ENCODE measurements at places on chromosomes 12 and 14.

- DNase-seq = no peak
Measured at GRCh38 chr12:513446-513845, 53.7 kb downstream of the B4GALNT3 start.

- DNase-seq = no peak
Measured at GRCh38 chr14:102220031-102220430, 80.3 kb downstream of the WDR20 start.

DNA sequence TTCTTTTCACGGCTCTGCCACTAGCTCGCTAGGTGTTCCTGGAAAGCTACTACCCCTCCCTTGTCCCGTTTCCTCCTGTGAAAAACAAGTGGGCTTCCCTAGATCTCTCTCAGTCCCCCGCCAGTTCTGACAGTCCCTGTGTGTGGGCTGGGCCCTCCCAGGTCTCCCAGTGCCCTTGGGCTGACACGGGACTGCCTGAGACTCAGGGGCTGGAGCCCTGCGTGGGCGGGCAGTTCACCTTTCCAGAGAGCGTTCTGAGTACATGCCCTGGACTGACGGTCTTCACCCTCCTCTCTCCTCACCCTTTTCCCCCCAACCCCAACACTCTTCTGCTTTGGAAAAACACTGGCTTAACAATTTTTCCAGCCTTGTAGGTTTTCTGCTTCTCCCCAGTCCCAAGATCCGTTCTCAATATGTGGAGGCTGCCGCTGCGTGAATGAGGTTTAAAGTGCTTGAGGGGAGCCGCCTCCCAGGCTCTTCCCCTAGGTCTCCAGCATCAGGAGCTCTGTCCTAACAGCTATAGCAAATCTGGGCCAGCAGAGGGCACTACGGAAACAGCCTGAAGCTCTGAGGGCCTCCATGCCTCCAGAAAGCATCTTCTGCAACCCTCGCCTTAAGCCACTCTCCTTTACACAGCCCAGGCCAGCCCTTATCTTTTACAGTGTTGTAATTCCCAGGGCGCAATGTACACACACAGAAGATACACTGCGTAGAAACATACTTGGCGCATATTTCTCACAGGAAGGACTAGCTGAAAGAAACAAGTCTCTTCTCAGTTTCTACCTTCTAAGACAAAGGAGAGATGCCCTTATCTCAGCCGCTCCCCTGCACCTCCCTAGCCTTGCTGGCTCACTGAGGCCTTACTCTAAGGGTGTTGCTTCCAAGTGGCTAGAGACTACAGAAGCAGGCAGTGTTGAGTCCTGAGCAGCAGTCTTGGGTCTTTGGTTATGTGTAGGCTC is 10.4 kb upstream of the DCD start:
- no peak for DNase-seq

GRCh38 chr12:45309836-45310626 is 94.1 kb downstream of the ANO6 start:
- DNase-seq = no peak

GRCh38 chr14:105486163-105486973 is at the start of gene CRIP1:
Gene CRIP1, plus strand, starts transcription at chr14:105486886. Its CDS starts 374 bp downstream, at chr14:105487260.
- no peak for DNase-seq

GRCh38 chr14:31194661-31195060 is 12.9 kb downstream of the HECTD1 start:
- no peak for DNase-seq

DNA sequence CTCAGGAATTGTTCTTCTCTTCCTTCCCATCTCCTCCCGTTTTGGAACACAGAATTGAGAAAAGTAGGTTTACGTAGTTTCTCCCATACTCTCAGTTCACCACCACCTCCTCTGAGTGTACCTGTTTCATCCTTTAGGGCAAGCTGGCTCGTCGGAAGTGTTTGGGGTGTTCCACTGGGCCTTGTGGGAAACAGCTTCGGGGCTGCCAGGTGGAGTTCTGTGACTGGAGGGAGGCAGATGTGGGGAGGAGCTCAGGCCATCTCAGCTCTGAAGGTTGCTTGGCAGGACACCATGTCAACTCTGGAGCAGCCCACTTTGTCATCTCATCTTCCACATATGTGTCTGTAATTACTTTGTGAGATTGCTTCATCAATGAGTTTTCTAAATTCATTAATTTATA is 53.5 kb upstream of the RD3L start:
- DNase-seq = no peak

DNA sequence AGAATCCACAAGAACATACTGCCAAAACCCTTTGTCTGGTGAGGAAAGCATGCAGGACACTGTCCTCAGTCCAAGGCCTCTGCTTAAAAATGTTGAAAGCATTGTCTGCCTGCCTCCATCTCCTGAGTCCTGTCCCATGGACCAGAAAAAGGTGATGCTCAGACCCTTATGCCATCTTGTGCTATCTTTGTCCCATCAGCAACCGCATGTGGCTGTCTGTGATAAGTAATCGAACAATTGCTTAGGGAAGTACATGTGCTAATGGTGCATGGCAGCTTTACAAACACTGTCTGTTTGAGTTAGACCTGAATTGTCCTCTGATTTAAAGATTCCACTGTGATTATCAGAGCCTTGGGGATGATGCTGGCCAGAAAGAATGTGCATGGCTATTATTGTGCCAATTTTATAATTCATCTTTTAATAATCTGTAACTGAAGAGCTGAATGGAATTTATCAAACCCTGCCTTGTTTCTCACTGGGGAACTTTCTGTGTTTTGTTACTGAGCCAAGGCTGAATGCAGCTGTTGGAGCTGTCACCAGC is 177.5 kb downstream of the DACT1 start:
- no peak for DNase-seq

DNA sequence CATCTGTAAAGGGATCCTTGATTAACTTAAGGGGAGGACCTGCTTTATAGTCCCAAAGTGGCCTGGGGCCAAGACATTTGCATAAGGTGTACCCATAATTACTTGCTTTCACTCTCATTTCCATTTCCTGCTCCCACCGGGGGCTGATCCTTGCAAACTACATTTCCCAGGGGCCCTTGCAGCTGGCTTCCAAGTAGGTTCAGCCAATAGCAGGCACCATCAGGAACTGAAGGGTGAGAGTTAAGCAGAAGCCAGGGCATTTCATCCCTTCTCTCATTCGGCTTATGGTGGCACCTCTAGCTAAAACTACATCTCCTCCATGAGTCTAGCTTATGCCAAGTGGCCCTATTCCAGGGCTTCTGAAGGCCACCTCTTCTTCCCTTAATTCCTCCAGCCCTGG is 88.8 kb downstream of the CCDC60 start:
- no peak for DNase-seq

- no peak for DNase-seq
Measured at GRCh38 chr14:68518761-68519670, 273.9 kb downstream of the ZFP36L1 start.

DNA sequence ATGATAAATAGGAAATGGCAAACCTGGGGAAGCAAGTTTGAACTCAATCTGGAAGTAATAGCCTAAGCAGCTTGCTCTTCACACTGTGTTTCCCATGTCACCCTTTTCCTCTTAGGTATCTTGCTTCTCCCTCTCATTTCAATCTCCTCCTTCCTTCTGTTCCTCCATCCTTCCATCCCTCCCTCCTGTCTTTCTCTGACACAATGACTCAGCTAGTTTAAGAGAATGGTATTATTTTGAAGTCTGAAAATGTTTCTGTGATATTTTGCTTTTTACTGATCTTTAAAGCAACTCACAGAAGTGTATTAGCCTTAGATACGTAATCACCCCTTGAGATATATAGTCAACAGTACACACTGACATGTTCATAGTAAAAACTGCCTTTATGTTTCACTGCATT is 55.9 kb upstream of the FGD4 start:
- DNase-seq = no peak

GRCh38 chr12:68878846-68879245 is 54.1 kb downstream of the CPM start:
- DNase-seq = no peak

GRCh38 chr12:42338280-42338679 is 12.3 kb downstream of the PPHLN1 start:
- DNase-seq = no peak

GRCh38 chr14:77985211-77985615 is 185.0 kb upstream of the NRXN3 start:
- DNase-seq = no peak

DNA sequence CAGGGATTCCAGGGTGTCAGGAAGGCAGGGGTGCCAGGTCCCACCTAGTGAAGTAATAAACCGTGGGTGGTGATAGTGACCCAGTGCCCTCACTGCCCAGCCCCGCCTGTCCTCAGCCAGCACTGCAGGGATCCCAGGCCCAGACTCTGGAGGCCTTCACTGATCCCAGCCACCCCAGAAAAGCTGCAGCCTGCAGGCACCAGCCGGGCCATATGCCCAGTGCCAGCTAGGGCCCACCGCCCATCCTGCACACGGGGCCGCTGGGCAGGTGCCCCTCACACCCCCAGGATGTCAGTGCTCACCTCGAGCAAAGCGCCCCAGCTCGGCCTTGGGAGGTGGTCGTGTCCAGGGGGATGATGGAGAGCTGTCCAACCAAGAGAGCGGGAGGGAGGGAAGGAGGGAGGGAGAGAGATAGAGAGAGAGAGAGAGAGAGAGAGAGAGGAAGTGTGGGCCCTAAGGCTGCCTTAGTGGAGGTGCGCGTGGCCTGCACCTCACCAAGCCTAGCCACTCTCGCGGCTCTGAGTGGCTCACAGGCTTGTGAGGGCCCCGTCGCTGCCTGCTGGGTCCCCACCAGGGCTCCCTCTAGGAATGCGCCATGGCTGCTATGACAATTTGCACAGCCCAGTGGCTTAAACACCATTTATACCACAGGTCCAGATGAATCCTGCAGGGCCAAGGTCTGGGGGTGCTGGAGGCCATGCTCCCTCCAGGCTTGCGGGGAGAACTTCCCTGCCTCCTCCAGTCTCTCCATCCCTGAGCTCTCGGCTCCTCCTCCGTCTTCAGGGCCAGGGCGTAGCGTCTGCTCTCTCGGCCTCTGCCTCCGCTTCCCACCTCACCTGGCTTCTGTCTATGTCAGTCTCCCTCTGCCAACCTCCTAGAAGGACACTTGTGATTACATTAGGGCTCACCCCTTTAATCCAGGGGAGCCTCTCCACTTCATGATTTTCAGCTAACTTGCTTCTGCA is 401.0 kb downstream of the TMEM121 start:
- DNase-seq = no peak

DNA sequence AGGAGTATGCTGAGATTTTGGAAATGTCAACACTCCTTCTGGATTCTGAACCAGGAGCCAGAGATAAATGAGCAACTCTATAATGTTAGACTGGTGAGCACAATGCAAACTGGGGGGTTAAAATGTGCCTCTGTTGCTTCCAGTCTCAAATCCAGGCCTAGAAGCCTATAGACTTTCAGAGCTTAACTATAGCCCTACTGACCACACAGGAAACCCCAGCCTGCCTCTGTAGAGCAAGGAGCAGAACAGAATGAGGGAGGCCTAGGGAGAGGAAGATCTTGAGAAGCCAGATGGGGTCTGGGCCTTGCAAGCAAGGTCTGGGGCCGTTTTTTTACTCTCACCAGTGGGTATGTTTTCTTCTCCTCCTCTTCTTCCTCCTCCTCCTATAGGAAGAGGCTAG is 225.4 kb upstream of the KITLG start:
- DNase-seq = no peak

DNA sequence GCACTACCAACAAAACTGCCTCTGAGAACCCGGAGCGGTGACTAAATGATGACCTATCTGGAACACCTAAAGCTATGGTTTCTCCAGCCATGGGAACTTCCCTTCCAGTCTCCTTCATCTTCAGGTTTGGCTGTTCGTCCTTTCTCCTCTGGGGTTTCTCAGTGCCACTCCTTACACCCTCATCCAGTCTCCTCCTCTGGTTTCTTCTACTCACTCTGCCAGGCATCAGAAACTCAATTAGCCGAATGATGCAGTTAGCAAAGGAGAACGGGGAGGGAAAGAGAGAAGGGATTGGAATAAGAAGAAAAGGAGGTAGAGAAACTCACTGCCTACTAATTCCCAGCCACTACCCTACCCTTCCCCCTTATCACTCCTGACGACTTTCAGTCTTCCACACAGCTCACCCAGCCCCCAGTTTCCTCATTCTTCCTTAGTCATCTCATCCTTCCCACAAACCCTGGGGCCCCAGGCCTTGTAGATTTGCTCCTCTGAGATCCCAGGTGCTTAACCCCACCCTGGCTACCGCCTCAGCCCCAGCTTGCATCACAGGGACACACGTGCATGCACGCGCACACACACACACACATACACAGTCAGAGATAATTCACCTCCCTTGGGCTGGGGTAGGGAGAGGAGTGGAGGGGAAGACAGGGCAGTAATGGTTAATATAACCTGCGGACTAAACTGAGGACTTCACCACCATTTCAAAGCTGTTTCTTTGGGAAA is 13.0 kb downstream of the FGD6 start:
- no peak for DNase-seq

GRCh38 chr12:18824287-18824686 is 86.4 kb downstream of the CAPZA3 start:
- no peak for DNase-seq

DNA sequence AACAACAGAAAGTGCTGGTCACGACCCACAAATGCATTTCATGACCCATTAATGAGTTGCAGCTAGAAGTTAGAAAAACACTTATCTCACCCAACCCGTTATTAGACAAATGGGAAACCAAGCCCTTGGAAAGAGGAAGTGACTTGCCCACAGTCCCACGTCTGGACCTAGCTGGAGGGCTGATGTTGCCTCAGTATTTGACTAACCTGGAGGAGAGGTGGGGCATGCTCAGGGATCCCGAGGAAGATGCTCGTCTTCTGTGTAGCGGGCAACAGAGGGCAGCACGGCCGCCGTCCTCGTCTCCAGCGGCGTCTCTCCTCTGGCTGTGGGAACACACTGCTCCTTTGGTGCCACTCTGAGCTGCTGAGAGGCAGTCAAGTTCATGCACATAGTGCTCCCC is 12.7 kb downstream of the CCND2 start:
- DNase-seq = no peak

DNA sequence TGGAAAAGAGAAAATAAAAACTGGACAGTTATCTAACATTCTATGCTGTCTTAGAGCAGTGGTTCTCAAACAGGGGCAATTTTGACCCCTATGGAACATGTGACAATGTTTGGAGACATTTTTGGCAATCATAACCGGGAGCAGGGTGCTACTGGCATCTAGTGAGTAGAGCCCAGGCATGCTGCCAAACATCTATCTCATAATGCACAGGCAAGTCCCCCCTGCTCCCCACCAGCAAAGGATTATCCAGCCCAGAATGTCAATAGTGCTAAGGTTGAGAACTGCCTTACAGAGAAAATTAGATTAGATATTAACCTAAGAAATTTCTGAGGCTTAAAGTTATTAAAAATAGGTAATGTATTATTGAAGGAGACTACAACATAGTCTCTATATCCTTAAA is 22.9 kb upstream of the CATSPERB start:
- no peak for DNase-seq
